CD4-positive, alpha-beta T cell treated with Interleukin-4 for 1 hour (primary cell): ENCODE measurements at places on chromosomes 3 and 15.
A peak's percentile ranks its signal among the peaks of the same experiment; 100 is the strongest.

- no peak for DNase-seq
Observed at GRCh38 chr15:54312528-54312927, 334.3 kb downstream of the UNC13C start.

GRCh38 chr15:34914317-34914716 lies 55.2 kb downstream of the AQR start:
- DNase-seq: no peak

DNA sequence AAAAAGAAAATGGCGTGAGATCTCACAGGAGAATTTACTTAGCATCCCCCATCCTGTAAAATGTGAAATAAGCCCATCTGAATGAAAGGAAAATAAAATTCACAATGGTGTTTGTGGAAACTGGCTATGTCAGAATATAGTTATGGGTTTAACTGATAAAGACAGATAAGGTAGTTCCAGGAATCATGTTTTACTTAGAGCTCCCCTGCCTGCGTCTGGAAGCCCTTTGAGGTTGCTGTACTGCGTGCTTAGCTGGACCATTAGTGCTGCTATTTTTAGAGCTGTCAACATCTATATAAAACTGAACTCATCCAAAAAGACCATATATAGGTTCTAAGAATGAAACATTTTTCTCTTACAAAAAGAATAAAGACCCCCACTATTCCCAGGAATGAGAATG lies 130.8 kb downstream of the LSAMP start:
- DNase-seq: no peak

GRCh38 chr15:77695548-77695947 lies 62.8 kb upstream of the LINGO1 start:
- no peak for DNase-seq

- DNase-seq: no peak
Observed at GRCh38 chr3:77536038-77536775, 496.3 kb downstream of the ROBO2 start.

- no peak for DNase-seq
Observed at GRCh38 chr3:99269606-99270351, 368.3 kb upstream of the DCBLD2 start.

DNA sequence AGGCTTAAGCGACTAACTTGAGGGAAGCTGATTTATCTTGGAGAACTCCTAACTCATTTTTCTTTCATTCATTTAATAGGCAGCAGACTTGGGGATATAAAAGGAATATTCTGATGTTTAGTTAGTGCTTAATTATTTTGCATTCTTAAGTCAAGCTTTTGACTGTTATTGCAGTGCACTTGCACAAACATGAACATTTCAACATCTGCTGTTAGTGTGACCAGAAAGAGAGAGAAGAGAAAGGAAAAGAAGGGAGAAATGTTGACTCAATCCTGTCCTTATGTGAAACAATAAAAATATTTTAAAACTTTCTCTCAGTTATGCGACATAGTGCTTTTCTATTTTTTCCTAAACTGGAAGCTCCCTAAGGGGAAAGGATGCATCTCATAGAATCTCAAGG lies 507.8 kb downstream of the LPP start:
- DNase-seq: no peak

DNA sequence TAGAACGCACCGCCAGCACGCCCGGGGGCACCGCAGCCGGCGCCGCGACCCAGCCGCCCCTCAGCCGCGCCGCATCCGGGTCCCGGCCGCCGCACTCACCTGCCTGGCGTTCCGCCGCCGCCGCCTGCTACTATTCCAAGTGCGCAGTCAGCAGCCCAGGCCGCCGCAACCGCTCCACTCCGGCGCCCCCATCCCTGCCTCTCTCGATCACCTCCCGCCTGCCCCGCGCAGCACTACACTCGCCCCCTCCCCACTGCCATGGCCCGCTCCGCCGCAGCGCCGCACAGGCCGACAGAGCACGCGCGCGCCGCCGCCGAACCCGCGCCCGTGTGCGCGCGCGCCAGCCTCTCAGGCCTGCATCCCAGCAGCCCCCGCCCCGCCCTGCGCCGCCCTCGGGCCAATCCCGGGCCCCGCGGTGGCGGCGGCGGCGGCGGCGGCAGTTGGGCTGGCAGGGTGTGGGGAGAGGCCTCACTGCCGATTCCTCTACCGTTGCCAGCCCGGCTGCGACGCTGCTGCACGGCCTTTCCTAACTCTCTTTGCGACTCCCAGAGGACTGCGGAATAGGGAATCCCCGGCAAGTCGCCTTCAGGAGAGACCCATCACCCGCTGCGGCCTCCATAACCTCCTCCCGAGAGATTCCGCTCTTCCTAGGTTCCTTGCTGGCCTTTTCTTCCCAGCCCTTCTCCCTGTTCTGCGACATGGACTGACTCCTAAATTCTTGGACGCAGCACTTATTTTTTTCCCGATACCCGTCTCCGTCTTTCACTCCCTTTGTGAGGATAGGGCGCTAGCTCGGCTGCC lies at the start of gene PIK3CB:
PIK3CB (minus strand) TSS at position 333 of the 801 bp plus-strand sequence. CDS start 75,585 bp downstream, outside the sequence.
- DNase-seq: peak; percentile 83

GRCh38 chr3:141446737-141447136 lies 40.1 kb upstream of the RASA2 start:
- DNase-seq: no peak

DNA sequence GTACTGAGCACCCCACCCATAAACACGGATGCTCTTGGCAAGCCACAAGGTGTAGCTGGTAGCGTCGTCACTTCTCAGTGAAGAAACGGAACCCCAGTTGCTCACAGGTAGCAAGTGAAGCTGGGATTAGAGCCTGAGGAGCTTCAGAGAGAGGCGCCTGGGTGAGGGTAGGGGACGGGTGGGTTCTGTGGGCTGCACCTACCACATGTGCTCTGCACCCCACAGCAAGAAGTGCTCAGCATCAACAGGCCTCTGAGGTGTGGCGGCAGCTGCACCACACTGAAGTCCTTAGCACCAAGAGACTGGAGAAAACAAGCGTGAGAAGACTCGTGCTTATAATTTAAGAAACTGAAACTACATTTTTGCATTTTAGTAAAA lies 9.8 kb downstream of the MAP6D1 start:
- DNase-seq: no peak

GRCh38 chr3:177062052-177062732 lies 135.1 kb downstream of the TBL1XR1 start:
- no peak for DNase-seq

GRCh38 chr3:72405943-72406566 lies 442.2 kb downstream of the SHQ1 start:
- DNase-seq: no peak

DNA sequence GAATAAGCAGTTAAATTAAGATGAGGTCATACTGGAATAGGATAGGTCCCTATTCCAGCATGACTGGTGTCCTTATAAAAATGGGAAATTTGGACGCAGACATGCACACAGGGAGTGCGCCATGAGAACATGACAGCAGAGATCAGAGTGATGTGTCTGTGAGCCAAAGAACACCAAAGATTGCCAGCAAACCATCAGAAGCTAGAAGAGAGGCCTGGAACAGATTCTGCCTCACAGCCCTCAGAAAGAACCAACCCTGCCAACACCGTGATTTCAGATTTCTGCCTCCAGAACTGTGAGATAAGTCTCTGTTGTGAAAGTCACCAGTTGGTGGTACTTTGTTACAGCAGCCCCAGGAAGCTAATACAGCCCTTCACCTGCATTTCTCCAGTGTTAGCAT lies 34.7 kb downstream of the EPHB1 start:
- DNase-seq: no peak

- no peak for DNase-seq
Observed at GRCh38 chr15:53209396-53210042, 419.4 kb upstream of the ONECUT1 start.

DNA sequence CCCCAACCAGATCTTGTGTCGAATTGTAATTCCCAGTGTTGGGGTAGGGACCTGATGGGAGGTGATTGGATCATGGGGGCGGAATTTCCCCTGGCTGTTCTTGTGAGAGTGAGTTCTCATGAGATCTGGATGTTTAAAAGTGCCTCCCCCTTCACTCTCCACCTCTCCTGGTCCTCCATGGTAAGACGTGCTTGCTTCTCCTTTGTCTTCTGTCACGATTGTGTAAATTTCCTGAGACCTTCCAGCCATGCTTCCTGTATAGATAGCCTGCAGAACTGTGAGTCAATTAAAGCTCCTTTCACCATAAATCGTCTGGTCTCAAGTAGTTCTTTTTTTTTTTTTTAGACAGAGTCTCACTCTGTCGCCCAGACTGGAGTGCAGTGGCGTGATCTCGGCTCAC lies 42.3 kb downstream of the NR1D2 start:
- DNase-seq: no peak

- no peak for DNase-seq
Observed at GRCh38 chr3:11581237-11582190, 62.2 kb downstream of the VGLL4 start.

DNA sequence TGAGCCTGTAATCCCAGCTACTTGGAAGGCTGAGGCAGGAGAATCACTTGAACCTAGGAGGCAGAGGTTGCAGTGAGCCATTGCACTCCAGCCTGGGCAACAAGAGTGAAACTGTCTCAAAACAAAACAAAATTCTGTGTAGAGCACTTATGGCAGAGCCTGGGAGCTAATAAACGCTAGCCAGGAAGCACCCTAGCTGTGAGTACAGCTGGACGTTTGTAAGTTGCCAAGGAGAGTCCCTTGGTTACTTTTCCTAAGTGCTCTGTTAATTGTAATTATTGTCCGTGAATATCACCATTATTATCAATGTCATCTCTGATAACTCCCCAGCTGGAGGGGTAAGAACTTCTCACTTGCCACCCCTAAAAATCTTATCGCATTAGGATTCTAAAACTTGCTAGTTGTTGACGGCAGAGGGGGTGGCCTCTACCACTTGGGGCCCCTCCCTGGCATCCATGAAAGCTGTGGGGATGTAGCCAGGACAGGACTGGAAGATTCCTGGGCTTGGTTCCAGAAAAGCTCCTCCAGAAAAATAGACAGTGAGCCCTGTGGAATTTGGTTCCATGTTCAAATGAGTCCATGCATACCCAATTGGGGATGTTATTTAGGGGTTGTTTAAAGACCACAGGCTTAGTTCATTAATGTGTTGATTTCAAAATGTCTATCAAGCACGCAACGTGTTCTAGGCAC lies 9.9 kb upstream of the KLHL25 start:
- no peak for DNase-seq
